ENCODE measurements at places on chromosomes 12 and 14.

- DNase-seq, result no peak
Observed at GRCh38 chr12:31533470-31533869, 57.5 kb downstream of the DENND5B start.

- no peak for DNase-seq
Observed at GRCh38 chr14:55418411-55418810, 6.8 kb upstream of the ATG14 start.

DNA sequence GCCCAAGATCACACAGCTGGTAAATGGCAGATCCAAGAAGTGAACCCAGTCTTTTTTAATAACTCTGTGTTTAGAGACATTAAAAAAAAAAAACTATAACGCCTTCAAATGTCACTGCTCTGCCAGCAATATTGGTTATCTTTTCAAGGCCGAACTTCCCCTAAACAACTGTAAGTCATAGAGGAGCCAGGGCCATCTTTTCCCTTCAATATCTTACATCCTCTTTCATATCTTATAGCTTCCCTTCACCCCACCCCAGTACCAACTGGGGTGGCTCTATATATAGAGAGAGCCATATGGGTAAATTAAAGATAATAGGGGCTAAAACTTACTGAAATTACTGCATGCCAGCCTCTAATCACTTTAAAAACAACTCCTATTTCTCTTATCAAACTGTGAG is 100.2 kb downstream of the STAB2 start:
- no peak for DNase-seq

GRCh38 chr12:34547276-34547675 is 525.0 kb downstream of the ALG10 start:
- no peak for DNase-seq

DNA sequence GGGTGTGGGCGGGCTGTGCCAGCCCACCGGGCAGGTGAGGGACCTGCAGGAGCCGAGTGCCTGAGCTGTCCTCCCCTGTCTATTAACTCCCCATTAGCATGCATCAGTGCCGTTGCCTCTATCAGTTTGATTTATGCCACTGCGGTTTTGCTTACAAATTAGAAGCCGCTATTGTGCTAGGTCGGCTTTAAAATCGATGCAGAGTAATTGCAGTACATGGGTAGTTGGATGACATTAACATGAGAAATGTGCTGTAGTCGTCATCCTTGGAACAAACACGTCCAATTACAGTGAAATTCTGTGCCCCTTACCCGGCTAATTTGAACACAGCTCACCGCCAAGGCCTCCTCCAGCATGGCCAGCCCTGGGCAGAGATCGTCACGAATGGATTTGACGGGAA is 145.8 kb downstream of the TSPAN9 start:
- no peak for DNase-seq

GRCh38 chr12:105944628-105945027 is 194.1 kb downstream of the NUAK1 start:
- no peak for DNase-seq
